Ovary (tissue), 10 donors: ENCODE measurements at places on chromosomes 2 and 18. TPM values are rescaled to one million over a fixed set of nuclear protein-coding genes. Genes with fewer than 3 reads are reported as not detected.

- H3K4me1 ChIP-seq = peaks cover 4% of the 10 kb centered on the region
- H3K27me3 ChIP-seq = no peaks in the 10 kb centered on the region
- DNase-seq = no peak
- H3K4me3 ChIP-seq = no peak overlapping the region
Measured at GRCh38 chr2:219205165-219205538, 1.4 kb upstream of the ZFAND2B start.

DNA sequence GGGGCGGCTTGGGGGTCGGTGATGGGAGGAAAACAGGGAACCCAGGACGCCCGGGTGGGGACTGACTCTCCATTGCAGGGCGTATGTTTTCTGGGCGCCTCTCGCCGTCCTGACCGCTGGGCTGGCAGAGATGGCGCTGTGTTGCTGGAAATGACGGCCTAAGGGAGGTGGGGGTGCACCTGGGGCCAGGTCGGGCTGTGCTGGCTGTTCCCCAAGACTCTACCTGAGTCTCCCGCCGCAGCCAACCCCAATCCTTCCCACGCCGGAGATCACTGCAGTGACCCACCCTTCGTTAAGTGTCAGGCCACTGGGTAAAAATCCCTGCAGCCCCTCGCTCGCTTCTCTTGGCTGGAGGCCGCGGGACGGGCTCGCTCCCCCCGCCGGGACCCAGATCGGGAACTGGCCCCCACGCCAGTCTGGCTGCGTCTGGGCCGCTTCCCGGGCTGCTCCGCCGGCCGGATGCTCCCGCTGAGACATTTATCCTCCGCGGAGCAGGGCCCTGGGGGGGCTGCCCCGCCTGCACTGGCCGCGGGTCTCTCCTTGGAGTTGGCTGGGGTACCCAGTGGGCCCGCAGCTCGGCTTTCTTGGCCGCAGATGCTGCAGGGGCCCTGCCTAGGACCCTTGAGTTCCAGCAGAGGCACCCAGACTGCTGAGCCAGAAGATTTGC is 7.8 kb upstream of the ARMC9 start:
- peaks cover 8% of the 10 kb centered on the region for H3K4me1 ChIP-seq
- no peaks in the 10 kb centered on the region for H3K27me3 ChIP-seq
- peak; percentile 83 for DNase-seq
- no peaks in the 10 kb centered on the region for H3K36me3 ChIP-seq

DNA sequence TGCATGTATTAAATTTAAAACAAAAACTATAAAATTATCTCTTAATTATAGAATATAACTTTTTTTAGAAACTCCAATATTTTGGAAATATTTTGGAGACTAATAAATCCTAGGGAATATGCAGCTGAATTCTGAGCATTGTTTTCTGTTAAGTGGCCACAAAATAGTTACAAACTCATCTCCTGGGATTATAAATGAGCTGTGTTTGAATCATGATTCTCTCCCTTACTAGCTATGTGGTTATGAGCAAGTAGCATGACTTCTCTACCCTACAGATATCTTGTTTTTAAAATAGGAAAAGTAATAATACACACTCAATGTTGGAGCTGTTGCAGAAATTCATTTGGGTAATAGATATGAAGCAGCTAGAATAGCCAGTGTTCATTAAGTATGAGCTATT is 137.9 kb upstream of the ITGA4 start:
- H3K4me3 ChIP-seq = no peak overlapping the region
- no peak overlapping the region for H3K27ac ChIP-seq
- no peaks in the 10 kb centered on the region for H3K27me3 ChIP-seq
- H3K4me1 ChIP-seq = no peaks in the 10 kb centered on the region
- no peaks in the 10 kb centered on the region for H3K36me3 ChIP-seq
- DNase-seq = no peak

DNA sequence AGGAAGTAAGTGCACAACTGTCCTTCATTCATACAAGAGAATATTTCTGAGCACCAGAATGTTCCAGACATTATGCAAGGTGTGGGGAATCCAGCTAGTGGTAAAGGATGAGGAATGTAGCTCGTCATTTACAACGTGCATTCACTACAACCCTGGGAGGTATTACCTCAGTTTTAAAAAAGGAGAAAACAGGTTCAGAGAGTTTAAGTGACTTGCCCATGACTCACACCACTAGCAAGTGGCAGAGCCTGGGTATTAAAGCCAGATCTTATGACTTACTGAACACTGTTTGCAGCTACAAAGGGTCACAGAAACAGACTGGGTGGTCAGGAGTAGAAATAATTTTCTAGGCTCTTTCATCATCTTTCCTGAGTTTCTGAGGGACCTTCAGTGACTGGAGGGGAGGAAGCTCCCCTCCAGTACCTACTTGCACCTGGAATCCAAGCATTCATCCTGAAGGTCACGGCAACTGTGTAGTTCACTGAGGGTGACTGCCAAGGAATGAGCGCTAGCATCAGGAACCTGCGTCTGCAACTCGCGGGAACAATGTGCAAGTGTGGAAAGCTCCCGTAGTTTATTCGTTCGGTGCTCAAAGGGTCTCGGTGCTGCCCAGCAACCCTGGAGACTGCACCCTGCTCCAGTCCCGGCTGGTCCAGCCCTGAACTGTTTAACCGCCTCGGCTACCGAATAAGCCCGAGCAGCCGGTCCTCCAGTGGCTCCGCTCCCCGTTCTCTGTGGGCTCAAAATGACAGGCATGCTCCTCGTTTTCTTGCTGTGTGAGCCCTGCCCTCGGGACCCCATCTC is 647 bp downstream of the CCDC121 start:
- DNase-seq = peak; percentile 9
- no peaks in the 10 kb centered on the region for H3K36me3 ChIP-seq
- H3K4me1 ChIP-seq = peaks cover 8% of the 10 kb centered on the region
- peak overlapping the region; percentile 79 for H3K4me3 ChIP-seq
- no peaks in the 10 kb centered on the region for H3K27me3 ChIP-seq
- no peak overlapping the region for H3K27ac ChIP-seq

LRP2 gene
- 0.22 TPM for total RNA-seq

GRCh38 chr2:61959381-61960293 is 54.2 kb downstream of the COMMD1 start:
- H3K4me1 ChIP-seq = no peaks in the 10 kb centered on the region
- no peaks in the 10 kb centered on the region for H3K27me3 ChIP-seq
- DNase-seq = no peak
- H3K36me3 ChIP-seq = no peaks in the 10 kb centered on the region
